Stimulated activated naive CD8-positive, alpha-beta T cell treated with anti-CD3 and anti-CD28 coated beads, Interleukin-15, amount 100 ng/mL, for 72 hours (primary cell): ENCODE measurements at places on chromosomes 3 and 15.

- no peak for DNase-seq
Measured at GRCh38 chr3:195853036-195853435, 41.3 kb upstream of the MUC4 start.

DNA sequence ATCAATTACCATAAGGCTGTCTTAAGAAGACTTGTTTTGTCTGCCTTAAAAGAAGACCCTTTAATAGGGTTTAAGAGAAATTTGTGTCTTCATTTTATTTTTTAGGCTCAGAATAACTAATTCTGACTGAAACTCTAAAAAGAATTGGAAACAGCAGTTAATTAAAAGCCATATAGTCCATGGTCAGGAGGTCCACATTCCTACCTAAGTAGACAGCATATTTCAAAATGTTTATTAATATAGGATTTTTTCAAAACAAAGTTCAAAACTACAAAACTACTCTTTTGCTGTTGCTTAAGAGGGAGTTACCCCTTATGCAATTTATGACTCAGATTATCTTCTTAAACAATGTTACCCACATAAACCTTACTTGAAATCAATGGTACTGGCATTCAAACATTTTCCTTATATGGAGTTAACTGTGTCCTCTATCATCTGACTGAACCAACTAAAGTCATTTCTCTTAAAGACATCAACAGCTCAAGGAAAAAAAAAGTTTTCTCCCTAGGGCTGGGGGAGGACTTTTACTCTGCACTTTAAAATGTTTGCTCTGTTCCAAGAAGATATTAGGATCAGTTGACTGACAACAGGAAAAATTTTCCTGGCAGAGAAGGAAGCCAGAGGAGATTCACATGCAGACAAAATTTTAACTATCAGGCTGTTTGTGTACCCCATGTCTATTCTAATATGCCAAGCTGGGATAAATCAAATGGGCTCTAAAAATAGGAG is 56.8 kb upstream of the NANOGP8 start:
- no peak for DNase-seq

- DNase-seq, result no peak
Measured at GRCh38 chr3:184765730-184766074, 46.3 kb upstream of the VPS8 start.

DNA sequence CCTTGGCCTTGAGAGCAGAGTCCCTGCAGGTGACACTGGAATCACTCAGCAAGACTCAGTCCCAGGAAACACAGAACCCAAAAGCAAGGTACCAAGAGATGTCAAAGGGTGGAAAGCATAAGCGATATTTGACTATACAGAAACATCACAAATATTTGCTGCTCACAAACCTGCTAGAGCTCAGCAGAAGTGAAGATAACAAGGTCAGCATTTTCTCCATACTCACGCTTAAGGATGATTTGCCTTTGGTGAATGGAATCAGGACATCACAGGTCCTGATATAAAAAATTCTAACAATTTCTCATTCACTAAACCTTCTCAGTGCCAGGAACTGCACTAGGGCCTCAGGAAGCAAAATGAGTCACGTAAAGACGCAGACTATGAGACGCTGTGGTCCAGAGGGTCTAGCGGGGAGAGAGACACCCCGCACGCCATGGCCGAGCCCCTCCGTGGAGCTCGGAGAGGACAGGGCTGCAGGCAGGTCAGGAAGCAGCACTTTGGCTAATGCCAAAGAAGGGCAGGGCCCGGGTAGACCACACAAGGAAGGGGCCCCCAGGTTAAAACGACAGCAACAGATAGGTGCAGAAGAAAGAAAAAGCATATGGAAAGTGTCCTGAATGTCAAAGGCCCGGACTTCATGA is 10.7 kb downstream of the PCSK6 start:
- no peak for DNase-seq

DNA sequence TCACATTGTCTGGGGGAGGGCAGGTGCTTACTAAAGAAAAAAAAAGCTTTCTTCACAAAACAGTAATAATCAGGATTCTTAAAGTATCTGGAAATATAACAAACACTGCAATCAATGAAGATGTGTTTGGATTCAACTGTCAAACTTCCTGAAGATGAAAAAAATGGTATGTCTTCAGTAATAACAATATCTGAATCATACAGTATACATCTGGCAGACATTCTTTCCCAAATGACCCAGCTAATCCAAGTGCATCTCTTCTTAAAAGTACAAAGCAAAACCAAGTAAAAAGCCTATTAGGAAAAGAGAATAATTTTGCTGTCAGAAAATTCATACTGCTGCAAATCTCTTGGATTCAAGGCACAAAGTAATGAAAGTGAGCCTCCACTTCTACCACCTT is 145.0 kb upstream of the MCTP2 start:
- no peak for DNase-seq

GRCh38 chr3:115478359-115478758 is 145.0 kb upstream of the GAP43 start:
- no peak for DNase-seq

GRCh38 chr3:87461036-87461435 is 184.7 kb upstream of the POU1F1 start:
- no peak for DNase-seq

GRCh38 chr3:4752201-4753072 is 226.8 kb upstream of the BHLHE40 start:
- DNase-seq, result no peak

GRCh38 chr15:70063261-70063925 is 34.3 kb downstream of the TLE3 start:
- DNase-seq, result no peak

- peak; percentile 48 for DNase-seq
Measured at GRCh38 chr3:56787784-56788256, 13.9 kb downstream of the ARHGEF3 start.

DNA sequence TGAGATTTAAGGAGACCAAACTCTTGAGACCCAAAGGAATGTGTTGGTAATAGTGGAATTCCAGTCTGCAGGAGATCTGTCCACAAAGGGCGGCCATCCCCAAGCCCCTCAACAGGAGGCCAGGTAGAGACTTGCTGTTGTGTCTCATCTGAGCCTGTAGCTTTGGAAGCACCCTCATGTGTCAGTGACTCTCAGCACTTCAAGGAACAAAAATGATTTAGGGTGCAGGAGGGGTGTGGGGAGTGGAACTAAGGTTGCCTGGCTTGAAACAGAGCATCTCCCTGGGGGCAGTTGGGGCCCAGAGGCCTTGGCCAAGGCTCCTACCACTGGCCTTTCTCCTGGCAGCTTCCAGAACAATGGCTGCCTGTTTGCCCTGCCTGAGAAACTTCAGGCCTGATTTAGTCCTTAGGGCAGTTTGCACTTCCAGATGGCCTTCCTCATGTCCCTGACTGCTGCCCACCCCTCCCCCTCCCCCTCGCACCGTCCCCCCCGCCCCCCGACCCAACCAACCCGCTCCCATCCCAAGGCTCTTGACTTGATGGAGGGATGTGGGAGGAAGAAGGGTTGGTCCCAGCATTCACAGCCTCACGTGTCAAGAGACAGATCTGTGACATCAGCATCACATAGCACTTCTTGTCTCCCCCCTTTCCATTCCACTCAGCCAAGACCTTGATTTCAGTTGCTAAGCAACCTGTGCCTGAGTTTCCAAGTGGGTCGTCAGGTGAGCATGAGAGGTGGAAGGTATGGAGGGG is 77.1 kb downstream of the CORO2B start:
- no peak for DNase-seq

DNA sequence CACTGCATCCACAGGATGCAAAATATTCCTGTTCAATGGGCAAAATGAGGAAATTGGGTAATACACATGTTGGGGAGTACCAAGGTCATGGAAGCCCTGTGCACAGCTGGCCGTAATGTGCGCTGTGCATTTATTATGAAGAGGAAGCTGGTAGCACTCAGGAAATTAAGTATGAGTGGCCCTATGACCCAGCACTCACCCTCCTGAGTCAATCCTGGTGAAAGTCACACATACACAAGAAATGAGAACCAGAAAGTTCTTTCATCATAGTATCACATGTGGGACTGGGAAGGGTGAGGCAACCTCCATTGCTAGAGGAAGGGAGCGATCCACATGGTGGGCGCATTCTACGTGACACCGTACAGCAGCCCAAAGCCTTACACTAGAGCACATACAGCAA is 11.4 kb upstream of the PRR20G start:
- no peak for DNase-seq

DNA sequence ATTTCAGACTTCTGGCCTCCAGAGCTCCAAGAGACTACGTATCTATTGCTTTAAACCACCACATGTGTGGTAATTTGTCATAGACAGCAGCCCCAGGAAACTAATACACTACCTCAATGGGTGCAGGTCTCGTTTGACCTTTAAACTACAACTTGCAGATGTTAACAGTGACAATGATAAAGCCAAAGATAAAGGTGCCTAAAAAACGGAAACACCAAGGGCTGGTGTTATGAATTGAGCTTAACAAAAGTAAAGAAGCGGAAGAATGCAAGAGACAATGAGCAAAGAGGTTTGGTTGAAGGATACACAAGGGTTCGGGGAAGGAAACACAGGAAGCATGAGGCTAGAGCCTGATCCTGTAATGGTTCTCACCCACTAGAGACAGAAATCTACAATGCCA is 50.8 kb downstream of the RFTN1 start:
- DNase-seq, result no peak

DNA sequence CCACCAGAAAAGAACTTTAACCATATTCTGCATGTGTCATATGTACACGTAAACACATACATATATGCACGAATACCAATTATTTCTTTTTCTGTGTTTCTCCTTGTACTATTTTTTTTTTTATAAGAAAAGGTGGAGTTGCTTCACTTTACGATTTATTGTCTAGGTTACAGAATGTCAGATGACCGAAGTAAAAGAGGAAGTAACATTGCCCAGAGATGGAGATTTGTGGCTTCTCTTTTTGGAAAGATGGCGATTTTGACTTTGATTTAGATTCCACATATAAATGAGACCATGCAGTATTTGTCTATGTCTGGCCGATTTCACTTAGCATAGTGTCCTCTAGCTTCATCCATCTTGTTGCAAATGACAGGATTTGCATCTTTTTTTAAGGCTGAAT is 293.1 kb downstream of the SV2B start:
- DNase-seq, result no peak

DNA sequence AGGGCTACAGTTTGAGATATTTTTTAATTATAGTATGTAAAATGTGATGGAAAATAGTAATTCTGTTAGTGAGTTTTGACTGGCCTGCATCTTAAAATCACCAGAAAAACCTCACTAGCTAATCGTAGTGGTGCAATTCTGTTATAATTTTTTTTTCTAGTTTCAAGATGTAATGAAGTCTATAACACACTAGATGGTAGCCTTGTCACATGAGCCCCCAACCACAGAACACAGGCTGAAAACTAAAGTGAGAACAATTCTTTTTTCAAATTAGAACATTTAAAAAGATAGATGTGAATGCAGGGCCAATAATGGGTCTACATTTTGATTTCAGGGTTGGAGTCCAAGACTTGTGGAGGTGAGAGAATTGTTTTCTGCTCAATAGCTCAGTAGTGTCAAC is 83.3 kb upstream of the KCNH8 start:
- DNase-seq, result no peak

DNA sequence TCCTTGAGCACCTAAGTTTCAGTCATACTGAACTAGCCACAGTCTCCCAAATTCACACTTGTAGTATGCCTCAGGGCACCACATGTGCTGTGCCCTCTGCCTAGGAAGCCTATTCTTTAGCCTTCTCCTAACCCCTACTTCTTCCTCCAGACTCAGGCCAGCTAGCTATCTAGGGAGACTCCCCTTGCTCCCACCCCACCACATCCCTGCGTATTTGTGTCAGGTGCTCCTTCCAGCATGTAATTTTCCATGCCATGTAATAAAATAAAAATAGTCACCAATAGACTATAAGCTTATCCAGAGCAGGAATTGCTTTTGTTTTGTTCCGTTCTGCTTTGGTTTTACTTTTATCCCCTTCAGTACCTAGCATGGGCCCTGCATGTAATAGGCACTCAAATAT is 14.9 kb upstream of the GJD2 start:
- DNase-seq, result no peak

DNA sequence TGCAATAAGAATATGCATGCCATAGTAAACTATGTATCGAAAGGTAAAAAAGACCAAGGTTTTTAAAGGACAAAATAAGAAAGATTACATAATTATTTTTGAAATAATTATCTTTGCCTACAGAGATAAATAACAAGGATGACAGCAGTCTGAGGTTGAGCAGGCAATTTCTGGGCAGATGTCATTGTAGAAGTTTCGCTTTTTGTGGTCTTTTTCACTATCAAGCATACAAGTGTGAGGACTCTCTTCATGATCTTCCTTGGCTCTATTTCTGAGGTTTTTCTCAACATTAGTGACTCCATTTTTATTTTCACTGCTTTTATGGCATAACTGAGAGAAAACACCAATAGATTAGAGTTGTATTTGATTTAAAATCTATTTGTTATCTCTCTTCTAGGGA is 1337.9 kb upstream of the EPHA6 start:
- DNase-seq, result no peak

- DNase-seq, result no peak
Measured at GRCh38 chr3:152283492-152284381, 15.0 kb downstream of the MBNL1 start.

DNA sequence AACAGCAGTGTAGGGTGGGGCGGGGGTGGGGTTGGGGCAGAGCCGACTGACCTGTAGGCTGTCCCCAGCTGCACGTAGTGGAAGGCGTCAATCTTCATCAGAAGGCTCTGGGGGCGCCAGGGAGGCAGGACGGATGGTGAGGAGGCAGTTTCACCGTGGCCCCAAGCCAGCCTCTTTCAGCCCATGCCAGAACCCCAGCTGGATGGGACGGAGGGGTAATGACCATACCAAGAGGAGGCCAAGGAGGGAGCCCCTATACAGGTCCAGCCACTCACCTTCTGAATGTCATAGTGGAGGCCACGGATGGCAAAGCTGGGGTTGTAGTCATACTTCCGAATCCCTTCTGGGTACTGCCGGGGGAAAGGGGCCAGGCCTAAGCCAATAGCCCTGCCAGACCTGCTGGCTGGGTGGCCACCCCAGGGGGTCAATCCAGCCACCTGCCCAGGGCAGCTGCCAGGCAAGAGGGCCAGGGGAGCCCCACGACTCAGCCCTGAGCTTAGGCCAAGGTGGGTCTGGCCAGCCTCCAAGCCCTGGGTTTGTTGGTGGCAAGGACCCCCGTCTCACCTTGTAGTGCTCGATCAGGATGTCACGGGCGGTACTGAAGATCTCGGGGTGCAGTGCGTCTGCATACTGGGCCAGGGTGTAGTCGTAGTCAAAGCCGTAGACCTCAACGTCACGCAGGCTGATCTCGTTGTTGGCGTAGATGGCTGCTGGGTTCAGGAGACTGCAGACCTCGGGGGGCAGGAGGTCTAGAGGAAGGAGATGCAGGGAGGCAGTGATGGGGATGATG is 4.9 kb downstream of the NT5DC2 start:
- no peak for DNase-seq

DNA sequence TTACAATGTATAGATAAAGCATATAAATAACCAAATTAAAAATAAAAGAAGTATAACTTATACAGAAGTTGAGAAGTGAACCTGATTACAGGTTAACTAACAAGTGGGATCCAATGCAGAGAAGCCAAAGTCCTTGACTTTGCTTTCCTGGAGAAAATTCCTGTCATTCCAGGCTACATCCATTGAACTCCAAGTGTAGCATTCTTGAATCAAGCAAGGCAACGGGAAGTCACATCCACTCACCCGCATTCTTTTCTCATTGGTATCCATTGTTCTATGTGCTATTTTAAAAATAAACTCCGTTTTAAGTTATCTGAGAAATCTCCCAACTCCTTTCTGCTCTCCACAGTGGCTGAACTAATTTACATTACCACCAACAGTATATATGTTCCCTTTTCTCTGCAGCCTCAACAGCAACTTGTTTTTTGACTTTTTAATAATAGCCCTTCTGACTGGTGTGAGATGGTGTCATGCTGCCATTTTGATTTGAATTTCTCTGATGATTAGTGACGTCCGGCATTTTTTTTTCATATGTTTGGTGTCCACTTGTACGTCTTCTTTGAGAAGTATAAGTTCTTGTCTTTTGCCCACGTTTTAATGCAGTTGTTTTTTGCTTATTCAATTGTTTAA is 534.3 kb downstream of the ROBO1 start:
- no peak for DNase-seq
